ENCODE measurements at places on chromosomes 7 and 10.

DNA sequence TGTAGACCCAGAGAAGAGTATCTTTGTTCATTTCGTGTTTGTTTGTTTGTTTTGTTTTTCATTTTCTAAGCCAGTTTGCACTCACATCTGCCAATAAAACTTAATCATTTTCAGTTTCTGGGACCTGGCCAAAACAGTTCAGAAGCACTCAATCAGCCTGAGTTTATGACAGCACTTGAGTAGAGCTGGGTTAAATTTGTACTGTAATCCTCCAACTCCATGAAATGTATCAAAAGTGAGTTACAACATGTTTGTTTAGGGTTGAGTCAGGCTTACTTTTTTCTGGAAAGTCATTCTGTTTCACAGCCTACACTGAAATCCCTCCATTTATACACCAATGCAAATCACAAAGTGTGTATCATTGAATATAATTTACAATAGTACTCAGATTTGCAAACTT lies 91.9 kb downstream of the ZWINT start:
- DNase-seq = no peak

- DNase-seq = no peak
Observed at GRCh38 chr10:71833451-71834342, 17.4 kb downstream of the PSAP start.

GRCh38 chr10:111923032-111923431 lies 260.5 kb downstream of the GPAM start:
- no peak for DNase-seq

DNA sequence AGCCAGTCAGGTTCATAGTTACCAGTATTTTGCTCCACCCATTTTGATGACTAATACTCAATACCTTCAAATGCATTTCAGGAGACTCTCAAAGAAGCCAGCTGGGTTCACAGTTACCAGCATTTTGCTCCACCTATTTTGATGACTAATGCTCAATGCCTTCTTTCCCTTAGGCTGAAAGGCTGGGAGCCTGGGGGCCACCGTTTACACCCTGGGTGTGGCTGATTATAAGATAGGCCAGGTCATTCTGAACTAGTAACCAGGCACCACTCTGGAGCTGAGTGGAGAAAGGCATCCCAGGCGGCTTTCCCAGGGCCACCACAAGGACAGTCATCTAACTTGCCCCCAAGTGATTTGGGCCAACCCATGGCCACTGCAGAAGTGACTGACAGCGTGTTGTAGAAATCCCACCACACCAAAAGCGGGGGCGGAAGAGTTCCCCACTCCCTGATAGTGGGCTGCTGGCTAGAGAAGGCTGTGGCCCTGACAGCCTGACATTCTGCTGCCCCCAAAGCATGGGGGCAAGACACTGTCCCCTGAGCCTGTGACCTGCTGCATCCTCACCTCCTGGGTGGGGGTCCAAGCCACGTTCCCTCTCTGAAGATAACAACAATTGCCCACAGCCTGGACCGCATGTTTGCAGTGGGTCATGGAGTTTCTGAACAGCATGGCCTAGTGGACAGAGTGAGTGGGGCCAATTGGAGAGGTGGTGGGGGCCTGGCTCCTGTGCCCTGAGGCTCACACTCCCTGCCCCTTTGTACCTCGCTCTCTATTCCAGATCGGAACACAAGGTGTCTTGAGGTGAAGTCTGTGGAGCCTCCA lies 23.0 kb upstream of the ZNF488 start:
- no peak for DNase-seq

DNA sequence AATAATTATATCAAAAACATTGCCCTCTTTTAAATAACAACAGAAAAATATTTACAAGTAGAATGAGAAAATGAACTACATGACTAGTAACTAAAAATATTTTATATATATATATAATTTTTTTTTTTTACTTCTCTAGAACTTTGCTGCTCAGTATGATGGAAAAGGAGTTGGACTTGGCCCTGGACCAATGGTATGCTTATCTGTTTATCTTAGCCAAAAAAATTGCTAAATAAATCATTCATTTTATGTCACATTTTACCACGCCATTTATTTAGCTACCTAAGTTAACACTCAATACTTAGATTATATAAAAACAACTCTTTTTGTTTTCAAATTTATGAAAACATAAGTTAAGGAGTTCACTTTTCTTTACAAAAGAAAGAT lies 6.7 kb downstream of the COL1A2 start:
- DNase-seq = no peak

DNA sequence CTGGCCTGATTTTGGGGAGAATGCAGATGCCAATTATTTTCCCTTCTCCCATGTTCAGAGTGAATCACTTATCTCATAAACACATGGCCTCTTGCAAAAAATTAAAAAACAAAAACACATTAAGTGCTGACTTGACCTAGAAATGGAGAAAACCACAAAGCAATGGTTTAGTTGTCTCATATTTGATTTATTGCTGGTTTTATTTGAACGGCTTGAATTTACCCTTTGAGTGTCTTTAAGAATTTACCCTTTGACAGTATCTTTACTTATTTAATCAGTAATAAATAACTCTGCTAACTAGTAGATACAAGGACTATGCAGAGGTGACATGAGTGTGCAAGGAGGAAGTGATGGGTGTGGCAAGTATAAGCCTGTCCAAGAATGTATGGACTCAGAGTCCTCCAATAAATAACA lies 68.1 kb upstream of the GSDME start:
- no peak for DNase-seq

GRCh38 chr10:124196659-124197058 lies 103.3 kb upstream of the CHST15 start:
- no peak for DNase-seq

GRCh38 chr7:101804967-101805366 lies 12.5 kb upstream of the CUX1 start:
- DNase-seq = no peak

GRCh38 chr10:3714967-3715366 lies 70.0 kb downstream of the KLF6 start:
- DNase-seq = no peak

DNA sequence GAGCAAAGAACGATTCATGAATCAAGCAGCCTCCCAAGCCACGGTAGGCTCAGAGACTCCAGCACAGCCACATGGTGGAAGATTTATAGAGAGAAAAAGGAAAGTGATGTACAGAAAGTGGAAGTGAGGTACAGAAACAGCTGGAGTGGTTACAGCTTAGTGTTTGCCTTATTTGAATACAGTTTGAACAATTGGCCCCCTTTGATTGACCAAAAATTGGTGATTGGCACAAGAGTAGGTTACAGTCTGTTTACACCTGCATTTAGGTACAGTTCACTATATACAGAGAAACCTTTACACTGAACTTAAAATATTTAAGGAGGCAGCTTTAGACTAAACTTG lies 136.4 kb upstream of the ASAH2 start:
- DNase-seq = no peak
